ENCODE measurements at places on chromosomes 12 and 14. TPM values are rescaled to one million over a fixed set of nuclear protein-coding genes. Genes with fewer than 3 reads are reported as not detected.

DNA sequence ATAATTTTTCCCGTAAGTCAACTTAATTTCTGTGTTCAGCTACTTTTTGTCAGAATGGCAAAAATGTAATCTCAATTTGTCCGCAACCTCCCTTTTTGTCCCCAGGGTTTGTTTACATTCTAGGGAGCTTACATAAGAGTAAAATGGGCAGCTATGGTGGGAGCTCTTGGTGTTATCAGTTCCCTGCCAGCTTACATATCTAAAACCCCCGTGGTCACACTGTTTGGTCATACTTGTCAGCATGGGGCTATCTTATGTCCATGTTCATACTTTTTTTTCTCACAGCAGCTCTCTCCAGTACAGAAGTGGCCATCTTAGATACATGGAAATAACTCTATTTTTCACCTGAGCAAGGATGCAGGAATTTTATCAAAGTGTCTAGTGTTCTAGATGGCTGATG, 16.7 kb downstream of the SLCO1C1 start:
- no peak for DNase-seq

The CDCA3 gene
- 11.8 TPM for total RNA-seq

- DNase-seq = no peak
These were observed 108.8 kb upstream of the PCED1B start for GRCh38 chr12:46970636-46971035.

- DNase-seq = no peak
These were observed 44.0 kb downstream of the ACACB start for GRCh38 chr12:109160433-109160832.

DNA sequence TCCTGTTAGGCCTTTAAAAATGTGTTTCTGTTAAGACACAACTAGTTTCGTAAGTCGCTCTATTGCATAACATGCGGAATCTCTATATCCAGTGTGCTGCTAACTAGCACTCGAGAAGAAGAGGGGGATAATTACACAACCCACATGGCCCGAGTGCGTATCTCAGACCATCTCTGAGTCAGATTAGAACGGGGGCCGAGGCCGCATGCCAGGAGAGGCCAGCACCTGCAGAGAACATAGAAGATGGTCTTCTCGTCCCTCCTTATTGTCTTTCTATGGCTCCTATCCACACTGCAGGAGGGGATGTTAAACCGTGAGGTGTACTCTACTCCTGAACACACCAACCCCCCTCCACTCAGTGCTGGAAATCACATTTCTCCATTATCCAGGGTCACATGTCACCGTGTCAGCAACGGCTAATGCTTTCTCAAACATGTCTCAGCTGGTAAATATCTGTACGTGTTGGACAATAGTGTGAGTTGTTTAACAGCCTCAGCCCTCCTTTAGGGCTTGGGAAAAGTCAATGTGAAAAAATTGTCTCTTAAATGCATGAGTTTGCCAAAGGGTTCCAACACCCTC, 56.3 kb downstream of the CCDC88C start:
- DNase-seq = no peak

The C1S gene
- 0.13 TPM for total RNA-seq

The ETFBKMT gene
- total RNA-seq = 2.7 TPM

DNA sequence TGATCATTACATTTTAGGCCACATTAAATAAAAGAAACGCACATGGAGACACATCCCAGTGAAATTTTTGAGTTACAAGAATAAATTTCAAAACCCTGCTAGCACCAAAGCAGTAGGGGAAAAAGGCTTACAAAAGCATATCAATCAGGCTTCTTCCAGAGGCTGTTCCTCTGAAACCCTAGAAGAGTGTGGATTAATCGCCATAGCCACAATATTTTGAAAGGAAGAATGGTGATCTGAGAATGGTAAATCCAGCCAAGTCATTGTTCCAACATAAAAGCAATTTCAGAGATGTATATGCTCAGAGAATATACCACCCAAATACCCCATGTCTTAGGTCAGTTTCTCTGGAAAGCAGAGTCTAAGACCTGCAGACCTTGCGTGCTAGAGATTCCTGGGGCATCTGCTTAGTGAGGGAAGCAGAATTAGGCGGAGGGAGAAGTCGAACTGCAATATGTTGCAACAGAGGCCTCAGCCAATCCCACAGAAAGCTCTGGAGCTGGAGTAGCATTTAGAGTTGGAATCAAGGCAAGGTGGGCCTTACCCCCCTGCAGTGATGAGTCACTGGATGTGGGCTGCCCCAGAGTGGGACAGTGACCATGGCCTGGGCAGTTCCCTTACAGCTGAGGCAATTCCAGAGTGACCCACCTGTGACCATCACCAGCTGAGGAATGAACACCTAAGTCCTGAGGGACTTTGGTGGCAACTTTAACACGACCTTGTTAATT, 125.2 kb downstream of the NTF3 start:
- no peak for DNase-seq

GRCh38 chr14:85867450-85867849, 337.5 kb downstream of the FLRT2 start:
- DNase-seq = no peak

The HPD gene
- total RNA-seq = not detected

- no peak for DNase-seq
These were observed 1036.1 kb downstream of the TMEM121 start for GRCh38 chr14:106562451-106562850.

DNA sequence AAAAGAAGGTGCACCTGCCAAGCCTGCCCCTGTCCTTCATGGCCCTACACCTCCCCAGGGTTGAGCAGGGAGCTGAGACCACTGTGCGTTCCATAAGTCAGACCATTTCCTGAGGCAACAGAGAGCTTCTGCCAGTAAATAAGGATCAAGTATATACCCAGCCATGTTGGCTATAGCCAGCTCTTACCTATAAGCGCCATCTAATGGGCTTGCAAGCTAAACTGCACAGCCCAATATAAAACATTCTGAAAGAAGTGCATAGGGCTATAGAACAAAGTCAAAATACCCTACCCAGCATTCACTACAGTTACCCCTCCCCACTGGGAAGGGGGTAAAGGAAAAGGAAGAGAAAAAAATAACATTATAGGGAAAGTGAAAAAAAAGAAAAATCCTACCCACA, 59.3 kb upstream of the SCAF11 start:
- no peak for DNase-seq

DNA sequence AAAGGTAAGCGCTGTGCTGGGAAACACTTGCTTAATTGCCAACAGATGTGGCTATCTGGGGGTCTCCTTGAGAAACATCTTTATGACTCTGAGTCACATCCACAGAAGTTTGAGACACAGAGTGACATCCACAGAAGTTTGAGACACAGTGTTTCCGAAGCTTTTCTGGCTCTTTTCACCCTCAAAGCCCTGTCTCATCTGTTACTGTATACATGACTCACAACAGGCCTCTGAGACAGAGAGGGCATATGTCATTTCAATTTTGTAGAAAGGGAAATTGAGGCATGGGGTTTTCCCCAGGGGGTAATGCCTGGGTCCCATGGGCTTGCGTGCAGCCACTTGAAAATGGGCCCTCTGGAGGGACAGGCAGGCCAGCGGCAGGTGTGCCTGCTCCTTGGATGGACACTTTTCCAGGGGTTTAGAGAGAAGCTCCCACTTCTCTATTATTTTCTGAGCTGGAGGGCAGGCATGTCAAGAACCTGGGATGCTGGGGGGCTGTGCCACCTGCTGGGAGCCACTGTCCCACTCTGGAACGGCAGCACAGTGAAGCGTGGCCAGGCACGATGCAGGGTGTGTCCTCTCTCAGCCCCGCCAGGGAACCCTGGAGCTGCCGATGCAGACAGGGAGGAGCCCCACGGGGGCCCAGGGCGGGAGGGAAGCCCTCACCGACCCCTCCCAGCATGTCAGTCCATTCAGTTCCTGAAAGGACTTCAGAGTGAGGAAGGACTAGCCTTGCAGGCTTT, 111.3 kb upstream of the FKBP4 start:
- no peak for DNase-seq

The GLT8D2 gene
- total RNA-seq = 4.8 TPM

The SLC5A8 gene
- under 0.01 TPM for total RNA-seq

- no peak for DNase-seq
These were observed 412.4 kb downstream of the FOXG1 start for GRCh38 chr14:29178971-29179370.

DNA sequence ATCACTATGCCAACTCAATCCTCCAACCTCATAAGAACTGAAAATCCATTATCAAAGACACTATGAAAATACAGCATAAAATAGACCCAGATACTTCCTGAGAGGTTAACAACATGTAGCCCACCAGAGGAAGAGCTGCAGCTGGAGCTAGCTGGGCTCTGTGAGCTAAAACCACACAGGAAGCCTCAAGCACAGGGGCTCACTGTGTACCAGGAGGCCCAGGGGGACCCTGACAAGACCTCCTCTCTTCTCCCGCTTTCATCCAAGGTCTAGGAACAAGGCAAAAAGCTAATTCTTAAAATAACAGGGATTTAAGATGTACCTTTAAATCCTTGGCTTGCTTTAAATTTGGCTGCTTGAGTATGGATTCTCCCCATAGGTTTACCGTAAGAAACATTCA, 53.6 kb downstream of the EIF2S3B start:
- DNase-seq = no peak

The RPGRIP1 gene
- 0.39 TPM for total RNA-seq

DNA sequence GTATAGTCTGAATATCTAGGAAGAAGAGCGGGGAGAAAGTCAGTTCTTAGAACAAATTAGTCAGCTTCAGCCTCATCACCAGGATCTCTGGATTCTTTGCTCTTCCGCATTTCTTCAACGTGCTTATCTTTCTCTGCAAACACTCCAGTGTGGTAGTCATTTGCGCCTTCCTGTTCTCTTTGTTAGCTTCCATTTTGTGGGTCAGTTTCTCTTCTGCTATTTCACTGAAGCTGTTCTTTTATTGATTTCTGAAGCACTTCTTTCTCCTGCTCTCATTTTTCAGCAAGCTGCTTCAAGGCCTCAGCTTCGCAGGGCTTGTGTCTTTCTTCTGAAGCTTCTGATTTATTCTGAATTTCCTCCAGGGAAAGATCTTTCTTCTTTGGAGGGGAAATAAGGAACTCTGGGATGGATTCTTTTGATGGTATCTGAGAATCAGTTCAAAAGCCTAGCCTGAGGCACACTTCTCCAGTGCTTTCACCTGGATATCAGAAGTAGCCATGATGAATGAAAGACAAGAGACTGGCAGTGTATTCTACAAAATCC, 13.5 kb downstream of the AMN1 start:
- no peak for DNase-seq

GRCh38 chr14:56358275-56358674, 221.3 kb upstream of the TMEM260 start:
- no peak for DNase-seq

The ATP5F1B gene
- 504 TPM for total RNA-seq
